ENCODE measurements at places on chromosomes 12 and 14.

- peak; percentile 59 for DNase-seq
Measured at GRCh38 chr12:442235-442884, 17.4 kb upstream of the B4GALNT3 start.

DNA sequence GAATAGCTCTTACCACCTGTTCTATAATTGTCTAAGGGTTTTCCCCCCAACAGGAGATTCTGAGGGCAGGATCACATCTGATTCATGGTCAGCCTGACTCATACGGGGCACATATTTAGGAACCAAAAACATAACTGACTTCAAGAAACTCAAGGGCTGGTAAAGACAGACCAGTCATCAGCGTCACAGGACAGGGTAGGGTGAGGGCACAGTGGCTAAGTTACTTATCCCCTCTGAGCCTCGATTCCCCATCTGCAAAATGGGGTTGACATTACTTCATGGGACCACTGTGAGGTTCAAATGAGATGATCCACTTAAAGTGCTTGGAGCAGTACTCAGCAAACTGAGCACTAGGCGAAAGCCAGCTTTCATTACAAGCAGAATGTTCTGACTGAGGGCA, 606 bp downstream of the CINP start:
- peak; percentile 58 for DNase-seq

DNA sequence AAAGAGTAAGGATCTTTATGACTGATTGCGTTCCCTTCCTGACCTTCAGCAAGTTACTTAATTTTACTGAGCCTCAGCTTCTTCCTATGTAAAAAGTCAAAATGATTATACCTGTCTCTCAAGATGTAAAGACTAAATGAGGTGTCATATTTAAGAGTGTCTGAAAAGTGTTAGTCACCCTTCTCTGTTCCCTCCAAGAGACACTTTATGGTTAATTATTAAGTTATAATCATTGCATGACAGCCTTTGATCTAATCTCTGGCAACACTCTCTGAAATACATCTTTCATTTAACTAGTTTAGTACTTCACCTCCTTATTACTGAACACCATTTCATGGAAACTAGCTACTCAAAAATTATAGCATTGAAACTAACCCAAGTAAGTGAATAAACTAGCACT, 54.8 kb downstream of the BMAL2 start:
- no peak for DNase-seq

GRCh38 chr12:108352591-108352990, 13.5 kb upstream of the CMKLR1 start:
- DNase-seq, result no peak

DNA sequence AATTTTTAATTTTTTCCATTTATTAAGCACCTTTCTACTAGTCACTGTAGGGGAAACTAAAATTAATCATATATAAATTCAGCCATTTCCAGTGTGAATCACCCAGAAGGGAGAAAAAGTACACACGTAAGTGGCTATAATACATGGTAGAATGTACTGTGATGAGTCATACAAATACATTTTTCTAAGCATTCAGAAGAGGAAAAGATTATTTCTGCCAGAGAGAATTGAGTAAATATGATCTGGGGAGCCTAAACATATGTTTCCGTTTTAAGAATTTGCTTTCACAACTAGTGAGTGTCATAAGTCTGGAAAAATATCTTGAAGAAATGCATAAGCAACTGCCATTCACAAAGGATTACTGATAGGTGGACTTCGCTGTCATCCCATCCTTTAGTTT, 102.8 kb downstream of the TGFB3 start:
- DNase-seq, result peak; percentile 74

- peak; percentile 74 for DNase-seq
Measured at GRCh38 chr12:47551426-47551851, 154.4 kb downstream of the RPAP3 start.

DNA sequence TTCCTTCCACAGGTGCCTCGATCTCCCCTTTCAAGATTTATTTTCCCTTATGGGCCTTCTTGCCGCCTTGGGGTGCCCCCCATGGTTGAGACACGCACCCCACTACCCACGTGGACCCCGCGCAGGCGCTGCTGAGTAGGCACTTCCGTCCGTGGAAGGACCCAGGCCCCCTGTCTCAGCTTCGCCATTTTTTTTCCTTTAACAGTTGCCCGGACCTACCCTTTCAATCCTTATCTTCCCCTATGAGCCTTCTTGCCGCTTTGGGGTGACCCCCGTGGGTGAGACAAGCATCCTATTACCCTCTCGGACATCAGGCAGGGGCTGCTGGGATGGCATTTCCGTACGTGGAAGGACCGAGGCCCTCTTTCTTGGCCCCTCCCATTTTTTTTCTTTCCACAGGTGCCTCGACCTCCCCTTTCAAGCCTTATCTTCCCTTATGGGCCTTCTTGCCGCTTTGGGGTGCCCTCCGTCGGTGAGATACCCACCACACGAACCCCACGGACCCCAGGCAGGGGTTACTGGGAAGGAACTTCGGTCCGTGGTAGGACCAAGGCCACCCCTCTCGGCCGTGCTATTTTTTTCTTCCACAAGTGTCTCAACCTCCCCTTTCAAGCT, 268.2 kb downstream of the ALG10 start:
- no peak for DNase-seq

DNA sequence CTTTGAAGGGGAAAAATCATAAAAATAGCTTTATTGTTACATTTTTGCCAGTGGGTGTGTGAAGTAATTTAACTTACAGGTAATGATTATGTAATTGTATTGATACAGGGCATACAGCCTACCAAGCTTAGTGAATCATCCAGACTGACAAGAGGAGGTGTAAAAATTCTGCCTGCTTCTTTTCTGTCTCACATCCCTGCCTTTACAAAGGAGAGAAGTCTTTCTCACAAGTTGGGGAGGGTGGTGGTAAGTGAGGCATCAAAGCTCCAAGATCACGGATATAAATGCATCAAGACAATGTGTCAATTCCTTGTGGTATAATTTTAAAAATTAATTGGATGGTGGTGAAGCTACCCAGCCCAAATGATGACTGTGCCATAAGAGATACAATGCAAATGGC, 39.0 kb upstream of the G2E3 start:
- DNase-seq, result no peak

DNA sequence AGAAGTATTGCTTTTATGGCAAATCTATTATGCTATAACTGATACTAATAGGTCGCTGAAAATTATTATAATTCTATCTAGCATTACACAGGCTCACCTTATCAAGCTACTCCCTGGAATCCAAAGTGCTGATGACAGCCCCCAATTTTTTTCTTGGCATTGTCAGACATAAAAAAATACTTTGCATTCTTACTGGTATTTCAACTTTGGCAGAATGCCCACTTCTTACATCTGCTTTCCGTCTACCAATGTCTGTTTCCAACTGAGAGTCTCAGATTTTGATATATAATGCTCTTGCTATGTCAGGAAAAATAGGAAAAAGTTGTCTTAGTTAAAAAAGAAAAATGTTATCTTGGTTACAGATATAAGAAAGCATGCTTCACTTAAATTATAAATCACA, 615.4 kb downstream of the C12orf50 start:
- DNase-seq, result peak; percentile 51

- peak; percentile 97 for DNase-seq
Measured at GRCh38 chr12:133130038-133130807, at the start of the genes ZNF10 and ZNF891. Gene ZNF10 (plus strand): TSS chr12:133130627. CDS start chr12:133144493, 13,866 bp downstream. Gene ZNF891 (minus strand): TSS chr12:133130274. CDS start chr12:133121918, 8,356 bp downstream.

DNA sequence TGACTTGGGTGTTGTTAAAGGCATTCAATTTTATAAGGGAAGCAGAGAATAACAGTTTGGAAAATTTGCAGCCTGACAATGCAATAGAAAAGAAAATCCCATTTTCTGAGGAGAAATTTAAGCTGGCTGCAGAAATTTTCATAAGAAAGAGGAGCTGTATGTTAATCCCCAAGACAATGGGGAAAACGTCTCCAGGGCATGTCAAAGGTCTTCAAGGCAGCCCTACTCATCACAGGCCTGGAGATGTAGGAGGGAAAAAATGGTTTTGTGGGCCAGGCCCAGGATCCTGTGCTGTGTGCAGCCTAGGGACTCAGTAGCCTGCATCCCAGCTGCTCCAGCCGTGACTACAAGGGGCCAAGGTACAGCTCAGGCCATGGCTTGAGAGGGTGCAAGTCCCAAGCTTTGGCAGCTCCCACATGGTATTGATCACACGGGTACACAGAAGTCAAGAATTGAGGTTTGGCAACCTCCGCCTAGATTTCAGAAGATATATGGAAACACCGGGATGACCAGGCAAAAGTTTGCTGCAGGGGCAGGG, 846.4 kb downstream of the C12orf50 start:
- DNase-seq, result no peak

- DNase-seq, result no peak
Measured at GRCh38 chr14:28758885-28759652, 7.5 kb upstream of the FOXG1 start.

- peak; percentile 77 for DNase-seq
Measured at GRCh38 chr14:50860478-50861086, 11.3 kb upstream of the ABHD12B start.

- no peak for DNase-seq
Measured at GRCh38 chr12:14907953-14908352, 22.3 kb upstream of the MGP start.

GRCh38 chr12:109271418-109271817, 37.7 kb downstream of the FOXN4 start:
- no peak for DNase-seq

- DNase-seq, result peak; percentile 90
Measured at GRCh38 chr14:75339059-75339458, 60.4 kb downstream of the FOS start.

DNA sequence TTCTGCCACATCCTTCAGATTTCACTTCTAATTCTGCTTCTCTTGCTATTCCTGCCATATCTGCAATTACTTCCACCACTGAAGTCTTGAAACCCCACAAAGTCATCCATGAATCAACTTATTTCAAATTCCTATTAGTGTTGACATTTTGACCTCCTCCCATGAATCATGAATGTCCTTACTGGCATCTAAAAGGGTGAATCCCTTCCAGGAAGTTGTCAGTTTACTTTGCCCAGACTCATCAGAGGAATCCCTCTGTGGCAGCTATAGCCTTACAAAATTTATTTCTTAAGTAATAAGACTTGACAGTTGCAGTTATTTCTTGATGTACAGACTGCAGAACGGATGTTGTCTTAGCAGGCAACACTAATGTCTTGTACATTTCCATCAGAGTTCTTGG, 162.9 kb downstream of the PCNX1 start:
- peak; percentile 33 for DNase-seq

DNA sequence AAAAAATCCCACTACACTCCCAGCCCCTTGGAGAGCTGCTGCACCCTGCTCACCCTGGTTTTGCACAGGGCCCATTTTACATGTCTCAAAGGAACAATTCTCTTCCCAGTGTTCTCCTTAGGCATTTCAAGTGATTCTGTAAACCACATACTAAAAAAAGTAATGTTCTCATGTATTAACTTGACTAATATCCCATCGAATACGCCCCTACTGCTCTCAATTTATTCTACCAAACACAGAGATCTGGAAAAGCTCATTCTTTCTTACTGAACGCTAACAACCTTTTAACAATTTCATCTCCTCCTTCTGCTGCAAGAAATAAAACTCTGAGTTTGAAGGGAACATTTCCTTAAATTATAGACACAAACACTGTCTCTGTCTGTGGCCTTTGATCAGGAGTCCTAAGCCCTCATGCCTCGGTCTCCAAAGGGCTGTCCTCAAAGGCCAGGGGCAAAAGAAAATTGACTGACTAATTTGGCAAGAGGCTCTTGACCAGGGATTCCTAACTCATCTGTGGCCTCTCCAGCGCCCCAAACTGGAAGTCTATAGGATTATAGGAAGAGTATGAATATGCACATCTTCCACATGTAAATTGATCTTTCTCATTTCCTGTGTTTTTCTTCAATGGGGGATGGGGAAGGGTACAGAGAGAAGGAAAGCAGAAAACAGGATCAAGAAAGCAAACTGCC, 17.1 kb upstream of the TSPAN11 start:
- DNase-seq, result no peak

Data from mesenchymal stem cell (in vitro differentiated cells and primary cell).